Suppressor macrophage treated with lipopolysaccharide for 1 hour (primary cell): ENCODE measurements at places on chromosomes 11 and 22.

- DNase-seq = peak; percentile 68
Measured at GRCh38 chr11:59283825-59284772, 71.4 kb upstream of the MPEG1 start.

DNA sequence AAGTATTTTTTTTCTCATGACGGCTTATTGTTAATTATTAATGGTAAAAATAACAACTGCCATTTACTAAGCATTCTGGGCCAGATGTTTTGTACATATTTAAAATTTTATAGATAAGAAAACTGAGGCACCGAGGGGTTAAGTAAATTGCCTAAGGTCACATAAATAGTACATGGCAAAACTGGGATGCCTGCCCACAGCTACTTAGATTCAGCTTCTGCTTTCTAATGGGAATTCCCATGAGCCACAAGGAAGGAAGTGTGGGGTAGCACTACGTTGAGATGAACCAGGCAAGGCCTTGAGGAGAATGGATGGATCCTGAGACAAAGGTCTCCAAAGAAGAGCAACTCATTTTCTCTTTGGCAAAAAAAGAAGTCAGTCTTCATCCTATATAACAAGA, 11.9 kb upstream of the PHF21A start:
- DNase-seq = peak; percentile 84

DNA sequence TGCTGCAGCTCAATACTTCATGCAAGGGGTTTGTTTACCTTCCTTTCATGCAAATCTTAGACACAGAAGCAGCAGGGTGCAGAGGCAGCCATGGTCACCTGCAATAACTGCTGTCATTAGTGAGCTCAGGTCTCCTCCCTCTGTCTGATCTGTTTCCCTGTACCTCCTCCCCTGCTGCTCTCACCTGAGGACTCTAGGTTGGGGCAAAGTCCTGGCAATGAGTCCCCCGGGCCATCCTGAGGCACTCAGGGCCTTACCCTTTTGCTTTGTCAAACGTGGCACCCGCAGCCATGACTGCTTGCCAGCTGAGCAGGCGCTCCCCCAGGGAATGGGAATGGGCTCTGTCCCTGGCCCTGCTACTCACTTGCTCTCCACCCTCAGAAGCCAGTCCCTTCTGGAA, 3.9 kb downstream of the LRRC10B start:
- no peak for DNase-seq

GRCh38 chr11:62472063-62472884, 53.4 kb downstream of the SCGB1A1 start:
- peak; percentile 54 for DNase-seq

- no peak for DNase-seq
Measured at GRCh38 chr22:17629173-17629489, 582 bp upstream of the ATP6V1E1 start.

DNA sequence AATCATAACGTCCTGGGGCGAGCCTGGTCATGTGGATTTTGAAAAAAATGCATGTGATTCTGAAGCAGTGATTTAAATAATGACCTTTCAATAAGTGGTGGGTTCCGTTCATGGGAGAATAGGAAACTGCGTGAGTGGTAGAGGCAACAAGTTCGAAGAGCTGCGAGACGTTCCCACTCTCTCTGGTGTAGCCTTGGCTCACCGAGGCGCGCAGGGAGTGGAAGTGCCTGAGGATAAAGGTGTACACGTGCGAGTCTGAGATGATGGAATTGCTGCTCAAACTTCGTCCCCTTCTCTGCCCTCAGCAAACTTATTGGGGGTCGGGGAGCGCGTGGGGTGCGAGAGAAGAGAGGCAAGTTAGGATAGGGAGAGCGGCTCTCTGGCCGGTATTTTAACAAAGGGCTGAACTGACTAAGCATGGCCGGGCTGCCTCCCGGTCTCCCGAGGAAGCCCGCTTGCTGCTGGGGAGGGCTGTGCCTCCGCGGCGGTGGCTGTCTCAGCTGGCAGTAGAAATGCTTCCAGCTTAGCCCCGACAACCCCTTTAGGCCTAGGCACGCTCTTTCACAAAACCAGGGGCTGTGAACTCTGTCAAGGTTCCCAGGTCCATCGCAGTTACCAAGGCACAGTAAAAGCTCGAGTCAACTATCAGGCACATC, 875 bp upstream of the STT3A start:
- DNase-seq = peak; percentile 76

GRCh38 chr11:37459456-37459855, 861.4 kb upstream of the RAG2 start:
- DNase-seq = no peak

GRCh38 chr11:120017582-120018150, 120.2 kb downstream of the TRIM29 start:
- no peak for DNase-seq

- DNase-seq = no peak
Measured at GRCh38 chr22:44532552-44532951, 34.5 kb upstream of the RTL6 start.

- DNase-seq = peak; percentile 85
Measured at GRCh38 chr11:5280582-5281102, 10.9 kb upstream of the HBE1 start.

GRCh38 chr11:1714908-1715885, 18.2 kb downstream of the KRTAP5-6 start:
- no peak for DNase-seq

GRCh38 chr22:22925805-22926369, 38.3 kb downstream of the IGLL5 start:
- no peak for DNase-seq

DNA sequence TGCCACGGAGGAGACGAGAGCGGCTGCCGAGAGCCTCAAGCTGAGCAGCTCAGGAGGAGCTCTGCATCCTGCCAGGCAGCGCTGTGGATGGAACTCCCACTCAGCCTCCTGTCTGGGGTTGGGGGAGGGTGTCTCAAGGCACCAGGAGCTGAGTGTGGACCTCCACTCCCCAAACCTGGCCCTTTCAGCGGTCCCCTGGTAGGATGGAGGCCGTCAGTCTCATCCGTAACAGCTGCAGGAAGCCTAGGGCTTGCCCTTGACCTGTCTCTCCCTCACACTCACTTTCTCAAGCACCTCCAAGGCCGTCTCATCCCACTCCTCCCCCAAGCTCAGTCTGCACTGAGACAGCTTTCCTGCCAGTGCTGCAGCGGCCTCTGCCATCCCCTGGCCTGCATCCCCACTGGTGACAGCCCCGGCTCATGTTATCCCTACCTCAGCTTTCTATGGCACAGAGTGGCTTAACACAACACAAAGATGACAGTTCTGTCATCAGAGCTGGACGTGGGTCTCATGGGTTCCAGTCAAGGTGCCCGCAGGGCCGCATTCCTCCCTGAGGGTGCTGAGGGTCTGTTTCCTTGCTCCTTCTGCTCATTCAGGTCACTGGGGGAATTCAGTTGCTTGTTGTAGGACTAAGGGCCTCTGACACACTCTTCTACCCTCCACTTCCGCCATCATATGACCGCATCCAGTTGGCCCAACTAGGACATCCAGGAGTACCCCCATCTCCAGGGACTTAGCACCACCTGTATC, 341.9 kb upstream of the B3GAT1 start:
- DNase-seq = no peak
